WTC11 (cell line): ENCODE measurements at places on chromosomes 6 and 20. TPM values are rescaled to one million over a fixed set of nuclear protein-coding genes. Genes with fewer than 3 reads are reported as not detected.
A peak's percentile ranks its signal among the peaks of the same experiment; 100 is the strongest.

Gene DLK2
- total RNA-seq: 0.18 to 0.81 TPM (median 0.37 TPM) in 3 replicates

- H3K27me3 ChIP-seq: no peaks in the 10 kb centered on the region
- H3K4me1 ChIP-seq: no peaks in the 10 kb centered on the region
- H3K27ac ChIP-seq: no peak overlapping the region
- H3K36me3 ChIP-seq: peaks cover 4% of the 10 kb centered on the region
- DNase-seq: no peak
These were observed 76.0 kb downstream of the AIG1 start for GRCh38 chr6:143136647-143137046.

DNA sequence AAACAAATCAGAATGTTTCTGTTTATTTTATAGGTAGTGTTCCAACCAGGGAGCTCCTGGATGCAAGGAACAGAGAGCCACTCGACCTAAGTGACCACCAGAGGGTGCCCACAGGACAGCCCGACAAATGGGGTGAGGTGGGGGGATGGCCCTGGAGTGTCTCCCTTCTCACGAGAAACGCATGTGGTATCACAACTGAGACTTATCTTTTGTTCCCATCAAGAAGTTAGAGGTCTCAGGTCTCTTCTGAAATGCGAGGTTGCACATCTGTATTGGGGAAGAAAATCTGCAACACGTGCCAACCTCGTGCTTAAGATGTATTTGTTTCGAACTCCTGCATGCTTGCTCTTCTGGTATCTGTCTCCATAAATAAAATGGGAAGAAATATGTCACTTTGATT, 104.0 kb downstream of the ISM1 start:
- H3K27ac ChIP-seq: no peak overlapping the region
- H3K27me3 ChIP-seq: no peaks in the 10 kb centered on the region; the same call in 1 of the 2 replicates
- peaks cover 10% of the 10 kb centered on the region for H3K36me3 ChIP-seq
- DNase-seq: peak; percentile 78

Gene C20orf202
- total RNA-seq: 0.11 to 0.22 TPM in 2 of 3 replicates, not detected in the other

Gene MYT1
- total RNA-seq: 1.9 to 4.3 TPM (median 2.0 TPM) in 3 replicates

Gene DLL1
- 20.6 to 25.3 TPM (median 20.7 TPM) in 3 replicates for total RNA-seq

- H3K4me1 ChIP-seq: 0 out of 2 replicates have a peak, but pooled peaks cover 3% of the 10 kb centered on the region
- H3K4me3 ChIP-seq: no peak overlapping the region
- H3K27me3 ChIP-seq: no peaks in the 10 kb centered on the region
- H3K36me3 ChIP-seq: no peaks in the 10 kb centered on the region
- H3K27ac ChIP-seq: no peak overlapping the region
These were observed 151.0 kb upstream of the HEY2 start for GRCh38 chr6:125598422-125598821.

Gene SYNDIG1
- total RNA-seq: 5.0 to 6.4 TPM (median 6.0 TPM) in 3 replicates

GRCh38 chr6:744666-745353, 51.9 kb upstream of the EXOC2 start:
- no peak overlapping the region for H3K4me3 ChIP-seq
- no peak overlapping the region for H3K27ac ChIP-seq
- H3K4me1 ChIP-seq: no peaks in the 10 kb centered on the region
- DNase-seq: no peak
- H3K36me3 ChIP-seq: no peaks in the 10 kb centered on the region

DNA sequence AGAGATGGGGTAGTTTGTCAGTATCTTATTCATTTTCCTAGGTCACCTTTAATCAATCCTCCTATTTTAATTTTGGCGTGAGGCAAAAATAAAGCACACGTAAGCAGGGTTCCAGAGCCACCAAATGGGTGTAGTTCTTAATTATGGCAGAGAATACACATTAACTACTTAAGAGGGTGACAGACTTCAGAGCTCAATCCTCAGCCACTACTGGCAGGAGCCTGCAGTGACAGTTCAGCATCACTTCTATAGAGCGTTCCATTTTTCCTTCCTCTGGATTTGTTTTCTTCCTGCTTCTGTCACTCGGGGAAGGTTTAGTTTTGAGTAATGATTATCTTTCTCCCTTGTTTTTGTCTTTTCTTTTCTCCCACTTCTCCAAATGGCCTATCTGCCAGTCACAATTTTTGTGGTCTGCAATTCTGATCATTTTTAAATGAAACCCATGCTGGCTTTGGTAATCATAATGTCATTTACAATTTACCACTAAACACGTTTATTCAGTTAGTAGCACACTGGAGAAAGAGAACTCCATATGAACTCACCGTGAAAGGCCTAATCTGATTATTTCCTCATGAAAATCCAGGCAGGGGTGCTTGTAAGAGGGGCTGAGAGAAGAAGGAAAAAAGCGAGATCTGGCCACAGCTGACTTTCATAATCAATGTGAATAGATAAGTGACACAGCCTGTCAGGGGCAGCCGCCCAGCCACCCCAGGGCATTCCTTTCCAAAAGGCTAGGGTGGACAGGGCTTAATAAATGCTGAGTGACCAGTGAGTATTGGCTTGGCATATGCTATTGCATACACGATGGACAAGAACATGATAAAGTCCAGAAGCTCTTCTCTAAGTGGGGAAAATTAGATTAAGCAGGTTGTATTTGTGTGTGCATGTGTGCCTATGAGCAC, 412.1 kb downstream of the PKHD1 start:
- peaks cover 2% of the 10 kb centered on the region; the same call in 1 of the 2 replicates for H3K4me1 ChIP-seq
- H3K36me3 ChIP-seq: no peaks in the 10 kb centered on the region
- no peak overlapping the region for H3K27ac ChIP-seq
- H3K4me3 ChIP-seq: no peak overlapping the region

DNA sequence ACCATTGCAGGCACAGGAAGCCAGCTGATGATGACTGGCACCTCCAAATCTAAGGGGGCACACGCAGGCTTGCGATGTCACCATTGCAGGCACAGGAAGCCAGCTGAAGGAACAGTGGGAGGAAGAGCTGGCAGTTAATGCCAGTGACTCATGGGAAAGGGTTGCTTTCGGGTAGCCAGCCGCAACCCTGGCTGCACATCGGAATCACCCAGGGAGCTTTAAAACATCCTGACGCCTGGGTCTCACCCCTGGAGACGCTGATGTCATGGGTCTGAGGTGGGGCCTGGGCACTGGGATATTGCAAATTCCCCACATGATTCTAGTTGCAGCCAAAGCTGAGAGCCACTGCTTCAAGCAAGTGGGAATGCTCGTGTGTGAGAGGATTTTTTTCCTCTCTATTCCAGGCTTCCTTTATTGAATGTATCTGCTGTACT, 16.1 kb upstream of the CCN6 start:
- peaks cover 17% of the 10 kb centered on the region for H3K4me1 ChIP-seq
- H3K36me3 ChIP-seq: no peaks in the 10 kb centered on the region
- no peak overlapping the region for H3K4me3 ChIP-seq
- no peak overlapping the region for H3K27ac ChIP-seq

GRCh38 chr20:20211274-20211987, 156.5 kb upstream of the INSM1 start:
- no peak overlapping the region for H3K27ac ChIP-seq
- no peak overlapping the region for H3K4me3 ChIP-seq
- peaks cover 32% of the 10 kb centered on the region for H3K4me1 ChIP-seq

Gene CCN5
- 0.16 to 0.37 TPM (median 0.23 TPM) in 3 replicates for total RNA-seq

Gene SRSF12
- 3.8 to 4.0 TPM (median 3.8 TPM) in 3 replicates for total RNA-seq

Gene CASS4
- total RNA-seq: 0.11 to 0.14 TPM (median 0.13 TPM) in 3 replicates

Gene TAGAP
- total RNA-seq: 0.22 to 0.27 TPM (median 0.27 TPM) in 3 replicates

Gene SERPINB6
- total RNA-seq: 28.0 to 33.7 TPM (median 32.9 TPM) in 3 replicates

Gene OR2J3
- total RNA-seq: 0.30 TPM in 1 of 3 replicates, not detected in the others

Gene NOX3
- 0.09 TPM in 1 of 3 replicates, not detected in the others for total RNA-seq

- H3K27me3 ChIP-seq: no peaks in the 10 kb centered on the region
- no peak overlapping the region for H3K4me3 ChIP-seq
- peaks cover 4% of the 10 kb centered on the region; the same call in 1 of the 2 replicates for H3K36me3 ChIP-seq
These were observed 133.0 kb downstream of the LCA5 start for GRCh38 chr6:79404261-79404660.

Gene RPN2
- total RNA-seq: 205 to 233 TPM (median 227 TPM) in 3 replicates

Gene ISM1
- total RNA-seq: 0.52 to 0.85 TPM (median 0.62 TPM) in 3 replicates

- peak overlapping the region; percentile 85 for H3K4me3 ChIP-seq
- no peaks in the 10 kb centered on the region for H3K36me3 ChIP-seq
- peaks cover 16% of the 10 kb centered on the region for H3K27me3 ChIP-seq
- peak; percentile 62 for DNase-seq
- no peak overlapping the region for H3K27ac ChIP-seq
These were observed 102.5 kb downstream of the NOL4L start for GRCh38 chr20:32482442-32483261.

Gene SOX18
- 0.73 to 0.81 TPM (median 0.80 TPM) in 3 replicates for total RNA-seq

DNA sequence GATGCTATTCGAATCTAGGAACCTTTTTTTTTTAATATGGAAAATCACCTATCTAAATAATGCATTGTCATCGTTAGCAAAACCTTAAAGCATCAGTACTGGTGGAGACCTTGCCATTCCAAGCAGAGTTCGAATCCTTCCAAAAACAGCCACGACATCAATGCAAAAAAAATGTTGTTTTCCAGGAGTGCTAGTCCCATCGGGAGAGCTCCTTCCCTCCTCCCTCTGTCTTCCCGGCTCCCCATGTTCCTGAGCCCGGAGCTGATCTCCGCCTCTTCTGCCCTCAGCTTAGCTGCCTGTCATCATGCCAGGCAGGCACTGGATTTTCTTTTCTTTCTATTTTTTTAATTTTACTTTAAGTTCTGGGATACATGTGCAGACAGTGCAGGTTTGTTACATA, 153.6 kb upstream of the QKI start:
- peak overlapping the region; percentile 73 for H3K4me3 ChIP-seq
- H3K4me1 ChIP-seq: peaks cover 56% of the 10 kb centered on the region
- H3K27ac ChIP-seq: peak overlapping the region; percentile 98
- no peak for DNase-seq

GRCh38 chr6:122484760-122485159, 13.2 kb upstream of the SERINC1 start:
- H3K4me1 ChIP-seq: peaks cover 23% of the 10 kb centered on the region
- DNase-seq: no peak
- peaks cover 4% of the 10 kb centered on the region; the same call in 1 of the 2 replicates for H3K36me3 ChIP-seq
- no peaks in the 10 kb centered on the region for H3K27me3 ChIP-seq
- H3K4me3 ChIP-seq: peak overlapping the region; percentile 55

DNA sequence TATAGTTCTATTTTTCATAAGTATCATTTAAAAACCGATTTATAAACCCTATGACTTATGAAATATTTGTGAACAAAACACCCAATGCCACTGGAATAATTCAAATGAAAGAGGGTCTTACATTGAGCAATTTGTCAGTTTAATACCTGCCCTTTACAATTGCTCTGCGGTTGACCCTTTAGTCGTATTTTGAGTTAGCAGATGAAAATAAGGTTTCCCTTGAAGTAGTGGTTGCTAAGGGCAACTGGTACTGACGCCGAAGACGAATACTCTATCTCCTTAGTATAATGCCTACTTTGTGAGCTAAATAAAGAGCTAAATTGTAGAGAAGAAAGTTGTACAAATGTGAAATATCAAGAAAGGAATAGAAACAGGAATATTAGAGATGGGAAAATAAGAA, 69.4 kb downstream of the KCNQ5 start:
- 0 out of 2 replicates have a peak, but pooled peaks cover 3% of the 10 kb centered on the region for H3K4me1 ChIP-seq
- H3K4me3 ChIP-seq: no peak overlapping the region
- H3K27me3 ChIP-seq: no peaks in the 10 kb centered on the region
- H3K36me3 ChIP-seq: no peaks in the 10 kb centered on the region

Gene ZNF391
- total RNA-seq: 9.4 to 11.5 TPM (median 11.3 TPM) in 3 replicates

Gene TNF
- 0.23 to 0.46 TPM (median 0.31 TPM) in 3 replicates for total RNA-seq

DNA sequence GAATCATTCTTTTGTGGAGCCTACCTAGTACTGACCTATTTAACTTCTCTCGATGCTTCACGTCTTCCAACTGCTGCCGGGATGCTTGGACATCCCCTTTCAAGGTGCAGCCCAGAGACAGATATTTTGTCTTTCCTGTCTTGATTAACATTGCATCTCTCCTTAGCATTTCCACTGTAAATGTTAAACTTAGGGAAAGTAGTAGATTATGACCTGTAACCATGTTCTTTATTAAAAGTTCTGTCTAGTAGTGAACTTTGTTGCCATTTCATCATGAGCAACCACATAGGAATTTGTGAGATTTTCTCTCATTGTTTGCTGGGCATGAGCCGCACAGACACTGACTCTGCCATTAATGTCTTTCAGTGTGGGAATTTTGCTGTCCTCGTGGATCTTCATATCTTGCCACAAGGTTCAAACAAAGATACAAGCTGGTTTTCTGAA, 117.9 kb downstream of the JAG1 start:
- no peak overlapping the region for H3K4me3 ChIP-seq
- no peaks in the 10 kb centered on the region for H3K36me3 ChIP-seq
- no peaks in the 10 kb centered on the region for H3K27me3 ChIP-seq
- no peak for DNase-seq

DNA sequence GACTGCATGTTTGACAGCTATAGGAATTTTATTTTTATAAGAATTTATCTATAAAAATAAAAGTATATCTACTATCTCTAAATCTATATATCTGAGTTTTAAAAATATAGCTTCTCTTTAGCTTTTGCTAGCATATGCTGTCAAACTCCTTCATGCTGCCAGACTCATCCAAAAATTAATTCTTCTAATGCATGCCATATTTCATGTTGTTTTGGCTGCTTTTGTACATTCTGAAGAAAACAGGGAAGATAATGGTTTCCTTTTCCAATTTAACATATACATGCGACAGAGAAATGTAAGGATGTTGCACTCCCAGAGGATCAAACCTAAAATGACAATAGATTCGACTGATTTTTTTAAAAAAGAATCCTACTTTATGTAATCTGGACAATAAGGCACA, 577.2 kb upstream of the FLRT3 start:
- H3K4me3 ChIP-seq: no peak overlapping the region
- no peak overlapping the region for H3K27ac ChIP-seq
- no peak for DNase-seq
- H3K27me3 ChIP-seq: no peaks in the 10 kb centered on the region; the same call in 1 of the 2 replicates
- H3K4me1 ChIP-seq: peaks cover 43% of the 10 kb centered on the region
- no peaks in the 10 kb centered on the region for H3K36me3 ChIP-seq

DNA sequence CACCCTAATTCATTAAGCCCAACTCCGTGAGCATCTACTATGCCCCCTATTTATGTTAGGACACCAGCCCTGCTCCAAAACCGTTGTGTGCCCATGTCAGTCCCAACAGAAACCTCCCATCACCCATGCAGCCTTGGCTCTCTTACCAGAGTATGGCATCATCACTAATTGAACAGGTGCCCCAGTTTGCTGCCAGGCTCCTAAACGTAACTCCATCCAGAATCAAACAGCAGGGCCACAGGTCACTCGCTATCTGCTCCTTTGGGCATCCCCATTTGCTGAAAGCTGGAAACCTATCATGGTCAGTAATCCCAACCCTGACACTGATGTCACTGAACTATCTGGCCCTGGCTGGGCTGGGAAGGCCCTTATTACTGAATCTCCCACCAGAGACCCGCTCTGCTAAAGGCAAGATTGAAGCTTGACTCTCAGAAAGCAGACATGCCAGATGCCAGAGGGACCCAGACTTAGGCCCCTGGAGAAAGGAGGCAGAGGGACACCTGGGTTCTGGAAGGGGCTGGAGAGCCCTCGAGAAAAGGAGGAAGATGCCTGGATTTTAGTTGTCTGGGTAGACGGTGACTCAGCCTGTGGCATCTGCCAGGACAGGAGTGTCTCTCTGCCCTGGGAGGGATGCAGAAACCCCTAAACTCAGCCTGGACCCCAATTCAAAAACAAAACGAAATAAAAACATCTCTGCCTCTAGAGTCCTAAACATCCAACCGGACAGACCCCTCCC, 14.0 kb downstream of the MUCL3 start:
- peaks cover 74% of the 10 kb centered on the region for H3K27me3 ChIP-seq
- no peak for DNase-seq
- no peaks in the 10 kb centered on the region for H3K36me3 ChIP-seq
